ENCODE measurements at places on chromosomes 5 and 9. TPM values are rescaled to one million over a fixed set of nuclear protein-coding genes. Genes with fewer than 3 reads are reported as not detected.

The IPPK gene
- 25.0 TPM for total RNA-seq

The RAPGEF6 gene
- total RNA-seq, result 14.8 TPM

- no peak overlapping the region for H3K27ac ChIP-seq
- no peak overlapping the region for H3K4me3 ChIP-seq
- no peaks in the 10 kb centered on the region for H3K4me1 ChIP-seq
Measured at GRCh38 chr5:104789366-104789765, 1226.8 kb upstream of the NUDT12 start.

The LCN9 gene
- not detected for total RNA-seq

The TMEM252 gene
- not detected for total RNA-seq
